Colonic mucosa (tissue), 4 donors: ENCODE measurements at places on chromosomes 5 and 9. TPM values are rescaled to one million over a fixed set of nuclear protein-coding genes. Genes with fewer than 3 reads are reported as not detected.

Gene CNTNAP3B
- total RNA-seq = 1.1 TPM

Gene COL15A1
- total RNA-seq = 6.0 TPM

Gene HEMGN
- 0.22 TPM for total RNA-seq

DNA sequence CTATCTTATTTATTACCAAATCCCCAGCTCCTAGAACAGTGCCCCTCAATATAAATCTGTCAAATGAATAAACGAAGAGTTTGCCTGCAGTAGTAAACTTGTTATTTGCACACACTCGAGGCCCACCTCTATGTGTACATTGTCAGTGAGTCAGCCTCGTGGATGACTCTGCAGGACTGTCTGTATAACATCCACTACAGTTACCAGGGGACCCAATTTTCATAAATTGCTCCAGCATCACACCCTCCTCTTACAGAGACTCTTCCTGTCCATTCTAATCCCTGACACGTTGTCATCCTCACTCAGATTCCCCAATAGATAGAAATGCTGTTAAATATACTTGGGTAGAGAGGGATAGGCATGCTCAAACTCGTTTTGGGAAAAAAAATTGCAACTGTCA, 478.5 kb downstream of the RAB3C start:
- DNase-seq = no peak

DNA sequence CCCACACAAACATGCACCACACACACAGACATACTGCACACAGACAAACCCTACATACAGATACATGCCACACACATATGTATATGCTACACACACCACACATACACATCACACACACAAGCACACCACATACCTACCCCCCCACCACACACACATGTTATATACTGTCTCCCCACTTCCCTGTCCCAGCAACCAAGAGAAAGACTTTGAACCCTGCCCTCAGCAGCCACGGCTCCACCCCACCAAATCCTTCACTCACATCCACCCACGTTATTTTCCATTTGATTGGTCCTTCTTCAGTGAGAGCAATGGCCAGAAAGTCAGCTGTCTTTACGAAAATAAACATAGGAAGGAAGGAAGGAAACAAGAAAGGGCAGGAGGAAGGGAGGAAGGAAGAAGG, 479.8 kb downstream of the DIRAS2 start:
- peak; percentile 53 for DNase-seq

DNA sequence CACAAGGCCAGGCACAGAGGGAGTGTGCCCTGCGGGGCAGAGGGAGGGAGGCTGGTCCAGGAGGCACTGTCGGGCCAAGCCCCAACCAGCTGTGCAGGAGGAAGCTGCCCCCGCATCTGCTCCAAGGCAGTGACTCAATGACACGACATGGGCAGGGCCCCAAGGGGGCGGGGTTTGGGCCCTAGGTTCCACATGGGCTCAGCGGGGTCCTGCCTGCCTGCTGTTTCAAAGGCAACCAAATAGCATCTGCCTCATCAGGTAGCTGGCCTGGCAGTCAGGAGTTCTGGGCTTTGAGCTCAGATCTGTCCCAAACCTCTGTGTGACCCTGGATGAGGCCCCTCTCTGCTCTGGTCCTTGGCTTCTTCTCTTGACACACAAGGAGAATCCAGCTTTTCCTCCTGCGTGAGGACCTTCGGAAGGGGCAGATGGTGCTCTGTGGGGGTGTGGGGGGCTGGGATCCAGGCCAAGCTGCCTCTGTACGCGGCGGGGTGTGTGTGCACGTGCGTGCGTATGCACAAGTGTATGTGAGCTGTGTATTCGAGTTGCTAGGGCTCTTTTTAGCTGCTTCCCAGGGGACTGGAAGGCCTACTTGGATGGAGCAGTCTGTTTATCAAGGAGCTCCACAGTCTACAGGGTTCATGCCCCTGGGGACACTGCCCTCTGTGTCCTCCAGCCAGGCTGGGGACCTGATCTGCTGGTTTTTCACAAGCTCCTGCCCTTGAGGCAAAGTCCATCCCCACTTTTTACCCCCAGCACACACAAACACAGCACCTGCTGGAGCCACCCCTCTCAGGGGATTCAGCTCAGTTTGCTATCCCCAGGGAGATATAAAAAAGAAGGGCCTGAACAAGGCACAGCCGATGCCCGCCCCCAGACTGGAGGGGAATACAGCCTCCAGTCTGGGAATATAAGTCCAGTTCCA, 138.9 kb downstream of the RGS3 start:
- DNase-seq = peak; percentile 65

DNA sequence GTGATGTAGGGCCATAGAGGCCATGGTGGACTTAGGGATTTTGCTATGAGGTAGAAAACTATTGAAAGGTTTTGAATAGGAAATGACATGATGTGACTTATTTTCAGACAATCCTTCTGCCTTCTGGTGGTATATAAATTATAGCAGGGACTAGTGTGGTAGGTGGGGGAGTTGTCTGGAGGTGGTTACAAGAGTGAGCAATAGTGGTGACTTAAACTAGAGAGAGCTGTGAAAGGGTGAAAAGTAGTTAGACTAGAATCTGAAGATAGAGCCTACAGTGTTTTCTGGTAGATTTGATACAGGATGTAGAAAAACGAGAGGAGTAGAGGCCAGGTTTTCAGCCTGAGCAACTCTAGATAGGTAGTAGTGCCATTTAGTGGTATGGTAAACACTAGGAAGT, 32.3 kb downstream of the NAA35 start:
- DNase-seq = no peak

DNA sequence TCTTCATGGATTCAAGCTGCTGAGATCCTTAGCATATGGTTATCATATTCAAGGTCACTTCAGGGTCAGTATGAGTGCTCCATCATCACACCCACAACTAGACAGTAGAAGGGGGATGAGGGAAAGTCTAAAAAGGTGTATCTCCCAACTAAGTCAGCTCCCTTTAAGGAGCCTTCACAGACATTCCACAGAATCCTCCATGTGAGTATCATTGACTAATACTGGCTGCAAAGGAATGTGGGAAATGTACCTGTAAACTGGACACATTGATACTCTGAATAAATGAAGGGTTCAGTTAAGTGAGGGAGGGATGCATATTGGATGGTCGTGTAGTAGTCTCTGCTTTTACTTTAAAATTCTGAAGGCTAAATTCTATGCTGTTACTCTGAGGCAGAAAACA, 330.7 kb downstream of the LRRC70 start:
- DNase-seq = no peak

GRCh38 chr5:44499381-44499780, 110.2 kb upstream of the FGF10 start:
- no peak for DNase-seq
